T1000 (cell line): ENCODE measurements at places on chromosomes 6 and 20.

- DNase-seq, result no peak
These were observed 154.3 kb downstream of the VEGFA start for GRCh38 chr6:43924222-43924702.

- no peak for DNase-seq
These were observed 5.1 kb downstream of the RALGAPB start for GRCh38 chr20:38477747-38478146.

DNA sequence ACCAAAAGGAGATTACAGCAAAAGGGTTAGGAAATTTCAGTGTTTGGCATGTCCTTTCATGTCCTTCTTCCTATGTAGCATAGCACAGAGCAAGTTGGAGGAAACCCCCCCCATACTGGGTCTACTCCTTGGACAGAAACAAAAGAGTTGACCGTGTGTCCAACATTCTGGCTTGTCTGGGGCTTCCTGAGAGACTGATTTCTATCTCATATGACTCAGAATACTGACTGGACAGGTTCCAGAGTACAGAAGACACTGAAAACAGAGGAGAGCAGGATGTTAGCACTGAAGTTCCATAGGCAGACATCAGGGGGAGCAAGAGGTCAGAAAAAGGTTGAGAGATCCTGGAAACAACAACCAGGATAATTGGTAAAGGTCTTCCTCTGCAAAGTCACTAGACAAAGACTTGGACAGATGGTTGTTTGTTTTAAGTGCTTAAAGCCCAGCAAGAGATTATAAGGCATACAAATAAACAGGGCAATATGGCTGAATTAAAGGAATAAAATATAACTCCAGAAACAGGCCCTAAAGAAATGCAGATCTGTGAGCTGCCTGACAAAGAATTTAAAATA is 48.4 kb downstream of the USP49 start:
- DNase-seq, result peak; percentile 71

DNA sequence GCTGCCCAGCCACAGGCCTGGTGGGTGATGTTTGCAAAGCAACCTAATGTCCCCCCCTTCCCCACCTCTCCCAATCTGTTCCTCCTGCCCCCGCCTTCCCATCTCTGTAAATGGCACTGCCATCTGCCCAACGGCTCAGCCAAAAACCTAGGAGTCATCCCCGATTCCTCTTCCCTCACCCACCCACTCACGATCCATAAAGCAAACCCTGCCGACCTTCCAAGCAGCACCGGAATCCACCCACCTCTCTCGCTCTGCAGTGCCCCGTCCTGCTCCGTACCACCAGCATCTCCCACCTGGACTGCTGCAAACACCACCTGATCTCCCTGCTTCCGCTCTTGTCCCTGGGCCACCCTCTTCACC is 37.6 kb downstream of the SULF2 start:
- no peak for DNase-seq

DNA sequence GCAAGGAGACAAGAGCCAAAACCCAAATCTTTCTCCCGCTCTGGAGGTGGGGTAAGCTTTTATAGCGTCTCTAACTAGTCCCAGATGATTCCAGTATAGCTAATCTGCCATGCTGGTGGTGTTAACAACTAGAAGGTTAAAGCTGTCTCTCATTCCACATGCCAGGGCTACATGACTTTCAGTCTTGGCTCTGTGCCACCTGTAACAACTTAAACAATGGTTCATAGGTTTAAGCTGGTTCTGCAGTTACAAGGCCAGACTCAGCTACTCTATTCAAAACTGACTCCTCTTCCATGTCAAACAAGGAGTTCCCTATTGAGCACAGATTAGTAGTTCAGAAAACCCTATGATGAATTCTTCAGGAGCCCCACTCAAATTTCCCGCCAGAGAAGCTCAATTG is 128.9 kb downstream of the ELOVL4 start:
- DNase-seq, result no peak

DNA sequence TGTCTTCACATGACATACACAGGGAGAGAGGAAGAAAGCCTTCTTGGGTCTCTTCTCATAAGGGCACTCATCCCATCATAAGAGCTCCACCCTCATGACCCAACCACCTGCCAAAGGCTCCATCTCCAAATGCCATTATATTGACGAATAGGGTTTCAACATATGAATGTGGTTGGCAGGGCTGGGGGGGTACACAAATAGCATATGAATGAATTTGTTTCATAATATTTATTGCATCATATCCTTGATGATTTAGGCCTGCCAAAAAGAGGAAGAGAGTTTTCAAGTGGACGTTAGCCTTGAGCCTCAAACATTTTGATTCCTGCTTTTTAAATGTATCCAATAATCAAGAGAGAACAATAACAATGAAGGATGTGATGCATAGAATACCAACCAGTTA is 26.2 kb upstream of the OPRM1 start:
- DNase-seq, result no peak

DNA sequence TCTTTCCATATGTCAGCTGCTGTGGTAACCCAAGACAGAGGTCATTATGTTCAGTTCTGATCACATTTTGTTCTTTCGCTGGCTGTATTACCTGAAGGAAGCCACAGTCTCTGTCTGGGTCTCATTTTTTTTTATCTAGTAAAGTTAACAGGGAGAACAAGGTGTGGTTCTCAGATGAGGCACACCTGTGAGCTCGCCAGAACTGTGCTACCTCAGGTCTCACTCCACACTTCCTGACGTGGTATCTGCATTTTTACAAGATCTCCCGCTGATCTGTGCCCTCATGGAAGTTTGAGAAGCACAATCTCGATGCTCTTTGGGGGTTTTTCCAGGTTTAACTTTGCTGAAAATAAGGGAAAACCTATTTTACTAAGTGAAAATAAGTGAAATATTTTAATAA is 169.5 kb upstream of the CENPW start:
- no peak for DNase-seq

DNA sequence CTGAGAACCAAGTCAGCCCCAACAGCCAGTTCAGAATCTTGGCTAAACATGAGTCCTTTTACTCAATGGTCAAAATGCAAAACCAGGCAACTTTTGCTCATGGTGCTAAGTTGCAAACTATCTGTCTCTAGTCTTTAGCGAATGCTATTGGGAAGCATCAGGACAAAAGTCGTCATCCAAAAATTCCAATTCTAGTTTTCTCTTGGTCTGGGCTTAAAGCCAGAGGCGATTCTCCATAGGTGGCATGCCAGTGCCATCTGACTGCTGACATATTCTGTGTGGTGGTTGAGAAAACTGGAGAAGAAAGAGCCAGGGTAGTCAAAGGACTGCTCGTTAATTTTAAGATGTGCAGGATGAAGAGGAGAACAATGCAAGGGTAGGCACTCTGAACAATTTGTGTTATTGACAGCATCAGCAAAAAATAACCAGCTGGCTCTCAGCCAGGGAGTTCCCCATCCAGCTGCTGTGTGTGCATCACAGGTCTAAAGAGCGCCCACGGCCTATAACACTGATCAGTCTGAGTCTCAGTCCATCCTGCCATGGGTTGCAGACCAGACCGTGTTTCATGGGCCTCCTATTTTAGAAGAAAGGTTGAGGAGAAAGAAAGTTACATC is 313.6 kb downstream of the ALDH8A1 start:
- no peak for DNase-seq

GRCh38 chr20:6501061-6501460 is 266.4 kb upstream of the BMP2 start:
- DNase-seq, result peak; percentile 66

GRCh38 chr6:41587131-41587879 is 41.1 kb downstream of the FOXP4 start:
- DNase-seq, result no peak

DNA sequence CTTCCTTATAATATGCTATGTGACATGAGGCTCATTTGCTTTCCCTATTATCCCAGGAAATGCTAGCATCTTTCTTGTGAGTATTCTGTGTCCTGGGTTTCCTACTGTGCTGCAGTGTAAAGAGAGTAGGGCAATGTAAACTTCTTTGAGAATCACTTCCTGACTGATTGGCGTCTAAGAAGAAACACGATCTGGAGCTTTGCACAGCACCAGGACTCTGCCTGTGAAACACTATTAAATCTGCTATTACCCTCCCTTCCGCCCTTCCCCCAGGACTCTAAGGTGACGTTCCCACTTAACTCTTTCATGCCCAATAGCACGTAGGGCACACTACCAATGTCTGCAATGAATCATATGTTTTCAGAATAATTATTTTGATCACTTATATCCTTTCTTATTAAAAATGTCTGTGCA is 607.3 kb upstream of the CITED2 start:
- peak; percentile 10 for DNase-seq

DNA sequence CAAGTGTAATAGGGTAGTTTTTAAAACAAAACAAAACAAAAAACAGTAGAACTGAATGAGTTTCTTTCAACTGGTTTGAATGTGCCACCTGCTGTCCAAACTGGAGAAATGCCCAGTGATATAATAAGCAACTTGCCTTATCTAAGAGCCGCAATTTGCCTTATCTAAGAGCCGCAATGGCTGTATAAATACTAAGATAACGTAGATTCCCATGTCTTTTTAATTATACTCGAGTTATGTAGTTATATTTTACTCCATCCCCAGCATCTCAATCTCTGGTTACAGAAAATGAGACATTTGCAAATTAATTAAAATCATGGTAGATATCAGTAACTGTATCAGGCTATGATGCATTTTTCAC is 67.2 kb downstream of the RPP40 start:
- no peak for DNase-seq

DNA sequence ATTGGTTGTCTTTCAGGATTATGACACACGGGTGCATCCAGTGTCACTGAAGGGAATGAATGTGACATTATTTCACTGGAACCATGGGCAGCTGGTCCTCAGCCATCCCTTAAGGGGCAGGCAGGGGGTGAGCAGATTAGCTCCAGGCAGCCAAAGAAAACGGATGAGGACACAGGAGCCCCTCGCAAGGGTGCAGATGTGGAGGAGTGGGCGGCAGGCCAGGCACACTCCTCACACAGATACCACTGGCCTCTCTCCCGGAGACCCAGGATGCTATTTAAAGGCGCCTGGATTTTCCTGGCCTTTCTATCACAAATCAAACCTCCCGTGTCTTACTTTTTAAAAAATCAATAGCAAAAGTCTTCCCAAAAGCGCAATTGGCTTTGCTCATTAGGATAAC is 210.4 kb downstream of the TAF4 start:
- DNase-seq, result no peak

- no peak for DNase-seq
These were observed 266.3 kb downstream of the PTPRT start for GRCh38 chr20:42923348-42923918.

- DNase-seq, result no peak
These were observed 261.9 kb upstream of the ECI2 start for GRCh38 chr6:4397307-4397706.

DNA sequence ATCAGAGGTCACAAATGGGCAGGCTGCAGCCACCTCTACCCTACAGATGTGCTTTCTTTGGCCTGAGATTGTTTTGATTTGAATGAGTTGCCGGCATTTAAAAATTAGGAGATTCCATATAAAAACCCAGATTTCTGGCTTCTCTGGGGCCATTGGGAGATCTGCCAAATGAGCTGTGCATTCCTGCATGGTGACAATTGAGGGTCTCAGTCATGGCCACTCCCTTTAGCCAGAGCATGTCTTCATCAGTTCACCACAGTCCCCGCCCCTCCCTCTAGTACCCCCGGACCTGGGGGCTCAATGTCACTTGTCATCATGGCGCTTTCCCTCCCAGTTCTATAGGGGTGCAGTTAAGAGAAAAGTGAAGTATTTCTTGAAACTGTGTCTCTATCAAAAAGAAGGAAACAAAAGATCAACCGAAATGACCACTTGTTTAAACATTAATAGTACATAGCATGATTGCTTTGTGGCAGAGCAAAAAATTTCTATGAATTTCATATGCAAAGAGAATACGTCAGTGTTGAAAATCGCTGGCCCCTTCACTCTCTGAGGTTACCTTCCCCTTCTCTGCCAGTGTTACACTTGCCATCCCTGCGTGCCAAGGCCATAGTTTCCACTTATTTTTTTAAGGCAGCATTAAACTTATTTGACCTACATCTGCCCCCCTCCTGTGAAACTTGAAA is 21.1 kb downstream of the EYA2 start:
- DNase-seq, result no peak

- no peak for DNase-seq
These were observed 38.6 kb upstream of the SENP6 start for GRCh38 chr6:75563032-75563431.

GRCh38 chr20:52204136-52204535 is 12.6 kb upstream of the ZFP64 start:
- no peak for DNase-seq

GRCh38 chr6:20198775-20199174 is 13.5 kb downstream of the MBOAT1 start:
- DNase-seq, result no peak

DNA sequence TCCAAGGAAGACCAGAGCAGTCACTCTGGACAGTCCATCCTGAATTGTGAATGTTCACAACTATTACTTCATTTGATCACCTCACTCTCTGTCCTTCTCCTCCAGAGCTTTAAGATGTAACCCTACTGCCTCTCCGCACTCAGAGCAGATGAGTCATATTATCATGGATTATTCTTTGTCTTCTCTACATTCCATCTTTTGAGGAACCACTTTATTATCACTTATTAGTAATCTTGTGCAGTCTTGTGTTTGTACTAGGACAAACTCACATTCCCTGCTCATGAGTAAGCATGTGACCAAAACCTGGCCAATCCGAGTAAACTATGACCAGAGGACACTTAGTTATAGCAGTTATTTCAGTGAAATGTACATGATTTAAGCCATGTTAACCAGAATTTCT is 401.5 kb upstream of the ADGRB3 start:
- peak; percentile 34 for DNase-seq

DNA sequence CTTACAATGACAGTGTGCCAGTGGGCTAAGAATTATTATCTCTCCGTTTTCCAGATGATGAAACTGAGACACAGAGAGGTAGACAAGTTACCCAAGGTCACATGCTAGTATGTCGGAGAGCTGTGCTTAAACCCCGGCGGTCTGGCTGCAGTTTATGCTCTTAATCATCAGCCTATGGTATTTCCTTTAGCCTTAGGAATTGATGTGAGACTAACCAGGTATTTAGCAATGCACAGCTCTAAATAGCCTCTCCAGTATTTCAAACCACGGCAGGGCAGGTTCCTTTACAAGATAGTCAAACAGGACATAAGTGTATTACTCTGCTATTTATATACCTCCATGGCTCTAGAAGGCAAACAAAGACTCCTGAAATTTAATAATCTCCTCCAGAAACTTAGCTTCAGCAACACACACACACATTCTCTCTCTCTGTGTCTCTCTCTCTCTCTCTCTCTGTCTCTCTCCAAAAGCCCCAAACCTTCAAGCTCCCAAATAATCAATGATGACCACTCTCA is 142.0 kb upstream of the ZNF217 start:
- DNase-seq, result peak; percentile 33
